Stomach (tissue), 19 donors: ENCODE measurements at places on chromosomes 7 and 10. TPM values are rescaled to one million over a fixed set of nuclear protein-coding genes. Genes with fewer than 3 reads are reported as not detected.

DNA sequence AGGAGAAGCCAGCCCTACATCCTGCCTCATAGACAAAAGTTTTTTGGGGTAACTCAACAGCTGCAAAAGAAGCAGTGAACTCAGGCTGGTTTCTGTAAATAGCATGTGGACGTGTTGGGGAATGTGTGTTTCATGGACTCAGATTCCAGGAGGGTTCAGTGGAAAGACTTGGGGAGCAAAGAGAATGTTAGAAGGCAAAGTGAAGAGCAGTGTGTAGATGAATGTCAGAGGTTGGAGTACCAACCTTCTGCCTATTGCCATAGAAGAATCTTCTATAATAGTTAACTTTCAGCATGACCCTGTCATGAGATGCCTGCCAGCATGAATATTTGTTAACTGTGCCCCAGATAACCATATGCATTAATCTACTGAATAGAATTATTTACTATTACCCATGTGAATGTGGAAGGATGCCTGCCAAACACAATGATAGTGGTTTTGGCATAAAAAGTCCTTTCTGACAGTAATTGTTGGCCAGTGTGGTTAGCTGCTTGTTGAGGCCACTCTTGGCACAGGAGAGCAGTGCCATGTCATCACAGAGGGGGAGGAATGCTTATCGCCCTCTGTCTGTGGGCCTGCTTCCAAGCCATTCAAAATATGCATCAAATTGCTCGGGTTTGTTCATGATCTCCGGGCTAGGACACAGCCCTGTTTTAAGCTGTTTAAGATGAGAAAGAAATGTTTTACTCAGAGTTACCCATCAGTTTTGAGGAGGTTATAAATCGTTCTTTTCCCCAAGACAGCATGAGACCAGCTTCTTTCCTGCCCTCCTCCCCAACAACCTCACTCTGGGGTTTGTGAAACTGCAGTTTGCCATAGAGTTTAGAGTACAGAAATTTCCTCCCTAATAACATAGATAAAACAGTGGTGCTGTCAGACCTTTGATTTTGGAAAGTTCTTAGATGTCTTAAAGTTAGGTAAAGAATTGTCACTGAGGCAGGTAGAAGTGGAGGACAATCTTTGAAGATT lies 165.3 kb downstream of the WNT2 start:
- no peak overlapping the region for H3K27ac ChIP-seq
- peak; percentile 61 for DNase-seq
- no peaks in the 10 kb centered on the region for H3K4me1 ChIP-seq
- no peaks in the 10 kb centered on the region for H3K27me3 ChIP-seq

DNA sequence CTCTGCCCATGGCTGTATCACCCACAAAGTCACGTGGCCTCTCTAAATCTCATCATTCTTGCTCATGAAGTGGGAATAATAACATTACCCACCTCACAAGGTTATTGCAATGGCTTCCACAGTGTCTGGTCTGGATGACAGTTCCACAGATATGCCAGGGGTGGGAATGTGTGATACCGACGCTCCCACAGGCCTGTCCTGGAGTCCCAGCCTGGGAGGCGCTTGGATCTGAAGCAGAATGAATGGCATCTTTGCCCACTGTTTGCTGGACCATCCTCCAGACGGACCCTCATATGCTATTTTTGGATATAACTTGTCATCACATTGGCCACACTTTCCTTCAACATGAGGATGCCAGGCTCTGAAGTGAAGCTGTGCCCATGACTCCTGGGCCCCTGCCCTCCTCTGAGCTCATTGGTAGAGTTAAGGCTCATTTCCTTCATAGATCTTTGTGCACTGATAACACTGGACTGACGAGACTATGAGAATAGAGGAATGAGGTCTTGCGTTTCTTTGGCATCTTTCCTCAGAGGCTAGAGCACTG lies 279.8 kb upstream of the ZNF32 start:
- DNase-seq: no peak
- H3K27me3 ChIP-seq: no peaks in the 10 kb centered on the region
- H3K27ac ChIP-seq: no peak overlapping the region
- no peak overlapping the region for H3K4me3 ChIP-seq
- no peaks in the 10 kb centered on the region for H3K4me1 ChIP-seq

GRCh38 chr7:101542527-101543241 lies 86.4 kb downstream of the MYL10 start:
- no peaks in the 10 kb centered on the region for H3K36me3 ChIP-seq
- no peak overlapping the region for H3K4me3 ChIP-seq
- no peak overlapping the region for H3K27ac ChIP-seq
- DNase-seq: peak; percentile 82
- H3K4me1 ChIP-seq: no peaks in the 10 kb centered on the region

GRCh38 chr7:151068069-151068773 lies 8.8 kb downstream of the SLC4A2 start:
- no peaks in the 10 kb centered on the region for H3K27me3 ChIP-seq
- peaks cover 22% of the 10 kb centered on the region for H3K4me1 ChIP-seq
- H3K4me3 ChIP-seq: no peak overlapping the region
- DNase-seq: no peak

GRCh38 chr7:51251290-51251689 lies 65.3 kb downstream of the COBL start:
- DNase-seq: no peak
- no peaks in the 10 kb centered on the region for H3K27me3 ChIP-seq
- no peak overlapping the region for H3K27ac ChIP-seq
- peaks cover 6% of the 10 kb centered on the region for H3K4me1 ChIP-seq
- H3K4me3 ChIP-seq: no peak overlapping the region
- H3K36me3 ChIP-seq: no peaks in the 10 kb centered on the region

- H3K4me1 ChIP-seq: peaks cover 17% of the 10 kb centered on the region
- H3K36me3 ChIP-seq: no peaks in the 10 kb centered on the region
- H3K27ac ChIP-seq: no peak overlapping the region
- H3K27me3 ChIP-seq: no peaks in the 10 kb centered on the region
- no peak overlapping the region for H3K4me3 ChIP-seq
- peak; percentile 32 for DNase-seq
Observed at GRCh38 chr10:74207691-74208480, 56.9 kb downstream of the ADK start.

DNA sequence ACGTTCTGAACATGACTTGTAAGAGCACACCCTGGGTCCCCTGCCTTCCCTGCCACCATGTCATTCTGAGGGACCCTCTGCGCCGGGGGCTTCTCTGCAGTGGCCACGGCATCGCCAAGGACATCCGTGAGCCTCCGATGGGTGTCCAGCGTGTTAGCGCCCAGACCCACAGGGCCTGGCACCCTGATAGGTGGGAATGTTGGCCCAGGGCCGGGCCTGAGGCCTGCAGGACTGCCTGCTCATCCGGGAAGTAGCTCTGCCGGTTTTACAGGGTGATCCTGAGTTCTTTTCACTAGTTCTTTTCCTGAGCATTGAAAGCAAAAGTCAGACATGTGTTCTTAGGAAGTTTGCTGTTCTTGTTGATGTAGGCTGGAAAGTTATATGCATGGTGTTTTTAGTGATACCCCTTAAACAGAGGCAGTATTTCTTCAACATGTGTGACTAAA lies 54.5 kb downstream of the WDR37 start:
- peaks cover 13% of the 10 kb centered on the region for H3K4me1 ChIP-seq
- H3K27me3 ChIP-seq: no peaks in the 10 kb centered on the region
- peak overlapping the region; percentile 41 for H3K27ac ChIP-seq

- H3K4me3 ChIP-seq: no peak overlapping the region
- H3K36me3 ChIP-seq: no peaks in the 10 kb centered on the region
- no peak overlapping the region for H3K27ac ChIP-seq
- no peaks in the 10 kb centered on the region for H3K4me1 ChIP-seq
- DNase-seq: peak; percentile 31
- H3K27me3 ChIP-seq: no peaks in the 10 kb centered on the region
Observed at GRCh38 chr7:40873248-40873647, 738.4 kb downstream of the SUGCT start.

DNA sequence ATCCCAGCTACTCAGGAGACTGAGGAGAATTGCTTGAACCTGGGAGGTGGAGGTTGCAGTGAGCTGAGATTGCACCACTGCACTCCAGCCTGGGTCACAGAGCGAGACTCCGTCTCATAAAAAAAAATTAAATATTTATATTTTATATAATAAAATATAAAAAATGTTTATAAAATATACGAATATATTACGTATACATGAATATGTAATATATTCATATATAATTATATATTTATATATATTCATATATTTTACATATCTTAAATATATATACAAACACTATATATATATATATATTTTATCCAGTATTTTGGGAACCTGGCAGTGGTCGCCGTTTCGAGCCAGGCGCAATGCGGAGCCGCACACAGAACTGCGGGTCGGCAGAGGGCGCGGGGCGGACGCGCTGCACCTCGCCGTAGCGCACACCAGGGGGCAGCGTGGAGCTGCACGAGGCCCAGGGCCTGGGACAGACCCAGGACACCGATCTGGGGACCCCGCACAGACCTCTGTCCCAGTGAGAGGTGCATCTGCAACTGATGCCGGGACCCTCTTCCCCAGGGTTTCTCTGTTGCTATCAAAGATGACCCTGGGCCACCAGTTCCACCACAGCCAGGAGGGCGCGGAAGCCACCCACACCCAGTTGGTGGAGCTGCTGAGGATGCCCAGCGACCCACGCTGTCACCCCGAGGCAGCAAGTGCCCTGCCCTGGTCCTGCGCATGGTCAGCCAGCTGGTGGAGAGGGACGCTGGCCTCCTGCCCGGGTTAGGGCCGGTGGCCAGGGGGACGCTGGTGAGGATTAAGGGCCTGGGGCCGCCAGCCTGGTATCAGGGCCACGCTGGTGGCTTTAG lies 22.7 kb downstream of the AP5Z1 start:
- peak; percentile 79 for DNase-seq
- no peak overlapping the region for H3K4me3 ChIP-seq
- H3K36me3 ChIP-seq: no peaks in the 10 kb centered on the region

DNA sequence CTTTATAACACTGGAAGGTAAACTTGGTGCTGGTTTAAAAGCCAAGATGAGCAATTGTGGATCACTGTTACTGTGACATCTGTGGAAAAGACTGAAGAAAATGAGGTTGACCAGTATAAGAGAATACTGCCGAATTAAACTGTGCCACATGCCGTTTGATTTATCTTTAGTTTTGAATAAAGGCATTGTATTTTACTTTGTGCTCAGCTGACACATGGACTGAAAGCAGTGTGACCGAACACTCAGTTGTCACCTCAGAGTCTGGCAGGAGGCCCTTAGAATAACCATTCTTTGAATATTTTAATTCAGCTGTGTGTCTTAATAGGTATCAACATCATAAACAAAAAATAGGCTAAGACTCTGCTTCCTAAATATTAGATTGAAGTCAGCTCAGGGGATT lies 133.7 kb upstream of the GJD4 start:
- H3K4me1 ChIP-seq: peaks cover 14% of the 10 kb centered on the region
- no peak overlapping the region for H3K27ac ChIP-seq
- no peak overlapping the region for H3K4me3 ChIP-seq
- no peaks in the 10 kb centered on the region for H3K36me3 ChIP-seq
- no peaks in the 10 kb centered on the region for H3K27me3 ChIP-seq

The ARHGAP21 gene
- total RNA-seq: 166 TPM

GRCh38 chr7:47069385-47070076 lies 512.4 kb downstream of the TNS3 start:
- H3K36me3 ChIP-seq: no peaks in the 10 kb centered on the region
- no peak for DNase-seq
- peaks cover 6% of the 10 kb centered on the region for H3K4me1 ChIP-seq
- H3K27me3 ChIP-seq: no peaks in the 10 kb centered on the region
- no peak overlapping the region for H3K27ac ChIP-seq

DNA sequence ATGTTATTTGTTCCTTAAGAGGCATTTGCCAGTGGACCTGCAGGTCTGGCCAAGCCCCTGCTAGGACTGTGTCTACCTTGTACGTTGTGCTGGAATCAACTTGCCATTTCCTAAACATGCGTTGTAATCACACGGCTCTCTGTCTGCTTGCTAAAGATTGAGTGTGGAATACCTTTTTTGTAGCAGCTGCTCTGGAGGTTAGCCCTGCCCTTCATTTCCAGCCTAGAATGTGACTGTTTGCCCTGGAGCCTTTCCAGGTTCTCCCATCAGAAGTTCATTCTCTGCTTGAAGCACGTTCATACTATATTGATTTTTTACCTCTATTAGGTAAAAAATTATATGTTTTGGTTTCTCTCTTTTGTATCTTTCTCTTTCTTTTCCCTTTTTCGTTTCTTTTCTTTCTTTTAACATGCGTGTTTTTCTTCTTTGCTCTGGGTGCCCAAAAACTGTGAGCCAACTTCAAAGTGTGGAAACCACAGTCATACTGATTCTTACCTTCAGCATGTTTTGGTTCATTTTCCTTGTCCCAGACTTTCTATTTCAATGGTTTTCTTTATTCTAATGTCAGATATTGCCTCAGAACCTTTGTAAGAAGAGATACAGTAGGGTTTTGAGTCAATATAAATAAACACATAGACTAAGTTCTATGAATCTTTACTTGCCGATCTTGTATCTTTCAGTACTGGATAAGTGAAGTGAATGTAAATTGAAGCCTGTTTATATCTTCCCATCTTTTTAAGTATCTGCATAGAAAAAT lies 111.9 kb upstream of the RPA3 start:
- peak; percentile 66 for DNase-seq
- H3K4me3 ChIP-seq: no peak overlapping the region
- peaks cover 3% of the 10 kb centered on the region for H3K36me3 ChIP-seq
- no peak overlapping the region for H3K27ac ChIP-seq

The HERPUD2 gene
- total RNA-seq: 18.4 TPM

The PDK4 gene
- 697 TPM for total RNA-seq

GRCh38 chr7:130419658-130420057 lies 21.2 kb downstream of the CEP41 start:
- peak; percentile 69 for DNase-seq
- no peak overlapping the region for H3K4me3 ChIP-seq
- no peaks in the 10 kb centered on the region for H3K27me3 ChIP-seq
- H3K27ac ChIP-seq: no peak overlapping the region
- H3K4me1 ChIP-seq: peaks cover 18% of the 10 kb centered on the region
